MCF 10A (cell line): ENCODE measurements at places on chromosomes 2 and 18. TPM values are rescaled to one million over a fixed set of nuclear protein-coding genes. Genes with fewer than 3 reads are reported as not detected.
A peak's percentile ranks its signal among the peaks of the same experiment; 100 is the strongest.

GRCh38 chr2:217247476-217247875 lies 387.6 kb upstream of the TNP1 start:
- no peak overlapping the region for H3K27ac ChIP-seq
- no peaks in the 10 kb centered on the region for H3K36me3 ChIP-seq
- no peak overlapping the region for H3K4me3 ChIP-seq
- DNase-seq = no peak

POTEC gene
- not detected in 2 replicates for total RNA-seq

- H3K4me1 ChIP-seq = no peaks in the 10 kb centered on the region
- DNase-seq = no peak
- no peak overlapping the region for H3K4me3 ChIP-seq
- no peaks in the 10 kb centered on the region for H3K36me3 ChIP-seq
- no peaks in the 10 kb centered on the region for H3K27me3 ChIP-seq
- no peak overlapping the region for H3K27ac ChIP-seq
Observed at GRCh38 chr2:27544143-27544821, 38.6 kb upstream of the ZNF512 start.

KHK gene
- total RNA-seq = 1.7 and 2.6 TPM in 2 replicates

DNA sequence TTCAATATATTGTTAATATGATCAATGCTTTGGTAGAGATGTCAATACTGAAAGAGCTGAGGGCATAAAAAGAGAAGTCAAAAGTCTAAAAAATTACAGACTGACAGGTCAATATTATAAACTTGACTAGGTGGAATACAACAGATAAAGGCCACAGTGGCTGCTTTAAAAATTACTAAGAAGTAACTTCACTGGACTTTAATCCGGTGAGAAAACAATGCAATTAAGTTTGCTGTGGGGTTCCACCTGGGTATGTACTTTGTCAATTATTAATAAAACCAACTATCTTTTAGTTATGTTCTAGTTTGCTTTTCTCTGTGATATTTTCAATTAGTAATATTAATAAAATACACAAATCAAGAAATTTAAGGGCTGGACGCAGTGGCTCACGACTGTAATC lies 44.7 kb downstream of the RAPH1 start:
- peaks cover 50% of the 10 kb centered on the region for H3K36me3 ChIP-seq
- DNase-seq = no peak
- no peaks in the 10 kb centered on the region for H3K27me3 ChIP-seq
- H3K27ac ChIP-seq = no peak overlapping the region
- peaks cover 6% of the 10 kb centered on the region for H3K4me1 ChIP-seq
- no peak overlapping the region for H3K4me3 ChIP-seq

GRCh38 chr2:167509586-167509985 lies 621.3 kb downstream of the XIRP2 start:
- no peaks in the 10 kb centered on the region for H3K27me3 ChIP-seq
- DNase-seq = peak; percentile 60
- peak overlapping the region; percentile 14 for H3K27ac ChIP-seq
- H3K4me3 ChIP-seq = no peak overlapping the region
- H3K36me3 ChIP-seq = no peaks in the 10 kb centered on the region

DNA sequence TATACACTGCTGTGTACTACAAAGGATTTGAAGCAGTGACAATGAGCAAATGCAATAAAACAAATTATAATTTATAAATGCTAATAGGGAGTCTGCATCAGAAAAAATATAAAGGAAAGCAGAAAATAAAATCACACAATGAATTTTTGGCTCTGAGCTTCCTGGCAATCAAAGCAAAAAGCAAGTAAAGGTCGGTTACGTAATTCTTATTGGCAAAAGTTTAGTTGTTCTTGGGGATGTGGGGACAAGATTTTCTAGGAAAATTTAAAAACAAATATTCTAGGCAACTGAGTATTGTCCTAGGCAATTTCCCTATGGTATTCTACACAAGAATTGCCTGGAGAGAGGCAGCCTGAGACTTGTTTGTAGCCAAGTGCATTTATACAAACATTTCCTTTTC lies 1.8 kb downstream of the ORC2 start:
- DNase-seq = peak; percentile 7
- no peaks in the 10 kb centered on the region for H3K27me3 ChIP-seq
- H3K4me3 ChIP-seq = peak overlapping the region; percentile 86
- H3K4me1 ChIP-seq = peaks cover 47% of the 10 kb centered on the region
- no peak overlapping the region for H3K27ac ChIP-seq

FAM237A gene
- not detected in 2 replicates for total RNA-seq

- H3K27me3 ChIP-seq = no peaks in the 10 kb centered on the region
- no peaks in the 10 kb centered on the region for H3K36me3 ChIP-seq
- H3K4me3 ChIP-seq = no peak overlapping the region
- DNase-seq = peak; percentile 63
- H3K27ac ChIP-seq = no peak overlapping the region
- peaks cover 12% of the 10 kb centered on the region for H3K4me1 ChIP-seq
Observed at GRCh38 chr2:201798252-201798913, 8.0 kb upstream of the CDK15 start.

PID1 gene
- 123 and 211 TPM in 2 replicates for total RNA-seq

- no peaks in the 10 kb centered on the region for H3K27me3 ChIP-seq
- DNase-seq = no peak
- H3K36me3 ChIP-seq = no peaks in the 10 kb centered on the region
- no peak overlapping the region for H3K4me3 ChIP-seq
- H3K27ac ChIP-seq = no peak overlapping the region
Observed at GRCh38 chr18:33844232-33844631, 266.2 kb downstream of the ASXL3 start.

CD226 gene
- total RNA-seq = 2.6 and 3.4 TPM in 2 replicates
